ENCODE measurements at places on chromosomes 2 and 18.

DNA sequence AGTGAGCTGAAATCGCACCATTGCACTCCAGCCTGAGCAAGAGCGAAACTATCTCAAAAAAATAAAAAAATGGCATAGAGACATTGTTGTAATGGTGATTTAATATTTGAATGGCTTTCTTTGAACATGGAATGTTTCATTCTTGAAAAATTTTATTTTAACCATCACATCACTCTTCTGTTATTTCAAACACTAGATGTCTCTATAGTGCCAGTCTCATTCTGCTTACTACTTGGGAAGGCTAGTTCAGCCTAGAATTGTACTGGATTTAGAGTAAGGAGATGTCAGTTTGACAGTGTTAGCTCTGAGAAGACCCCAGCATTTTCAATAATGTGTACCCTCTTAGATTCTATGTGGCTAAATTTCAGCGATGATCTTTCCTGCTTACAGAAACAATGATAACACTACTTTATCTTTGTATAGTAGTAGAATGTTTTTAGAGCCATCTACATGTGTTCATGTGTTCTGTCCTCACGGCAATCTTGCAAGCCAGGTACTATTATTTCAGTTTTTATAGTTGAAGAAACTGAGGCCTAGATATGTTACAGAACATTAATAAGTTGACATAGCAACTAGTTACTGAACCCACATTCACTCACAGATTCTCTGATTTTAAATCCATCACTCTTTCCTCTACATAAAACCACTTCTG lies 142.9 kb upstream of the ZSWIM2 start:
- DNase-seq = no peak

DNA sequence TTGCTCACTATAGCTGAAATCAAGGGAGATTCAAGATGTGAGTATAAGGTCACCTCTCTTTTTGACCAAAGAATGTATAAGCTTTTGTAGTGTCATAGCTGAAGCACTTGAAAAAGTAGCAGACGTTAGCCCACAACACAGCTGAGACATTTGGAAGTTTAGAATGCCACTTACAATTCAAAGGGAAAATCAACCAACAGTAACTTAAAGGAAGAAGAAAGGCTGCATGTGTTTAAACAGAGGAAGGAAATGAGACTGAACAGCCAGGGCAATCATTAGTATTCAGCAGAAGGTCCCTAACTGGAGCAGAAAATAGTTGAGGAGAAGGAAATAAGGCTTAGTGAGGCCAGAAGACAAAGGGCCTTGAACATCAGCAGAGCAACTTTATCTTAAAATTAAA lies 23.5 kb upstream of the SCG2 start:
- DNase-seq = no peak

- no peak for DNase-seq
These were observed 85.5 kb downstream of the PMAIP1 start for GRCh38 chr18:59985289-59985688.

- no peak for DNase-seq
These were observed 220.4 kb downstream of the ZNF516 start for GRCh38 chr18:76274468-76275289.

DNA sequence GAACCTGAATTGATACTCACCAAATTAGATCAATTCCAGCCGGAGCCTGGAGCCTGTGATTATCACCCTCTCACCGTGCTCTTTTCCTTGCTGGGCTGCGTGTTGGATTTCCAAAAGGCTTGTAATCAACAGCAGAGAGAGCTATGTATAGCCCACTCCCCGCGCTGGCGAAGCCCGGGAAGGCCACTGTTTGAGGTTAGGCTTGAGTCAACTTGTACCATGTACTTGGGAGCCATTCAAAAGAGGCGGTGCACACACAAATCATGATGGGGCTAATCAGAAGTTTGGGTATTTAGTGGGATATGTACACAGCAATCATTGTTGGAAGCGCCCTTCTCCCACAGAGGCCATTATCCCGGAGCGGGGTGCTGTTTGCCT lies 151.6 kb downstream of the GLI2 start:
- DNase-seq = no peak

- DNase-seq = no peak
These were observed 680.8 kb downstream of the NYAP2 start for GRCh38 chr2:226080334-226080733.

GRCh38 chr2:78967294-78967693 lies 58.2 kb upstream of the REG3G start:
- DNase-seq = no peak

DNA sequence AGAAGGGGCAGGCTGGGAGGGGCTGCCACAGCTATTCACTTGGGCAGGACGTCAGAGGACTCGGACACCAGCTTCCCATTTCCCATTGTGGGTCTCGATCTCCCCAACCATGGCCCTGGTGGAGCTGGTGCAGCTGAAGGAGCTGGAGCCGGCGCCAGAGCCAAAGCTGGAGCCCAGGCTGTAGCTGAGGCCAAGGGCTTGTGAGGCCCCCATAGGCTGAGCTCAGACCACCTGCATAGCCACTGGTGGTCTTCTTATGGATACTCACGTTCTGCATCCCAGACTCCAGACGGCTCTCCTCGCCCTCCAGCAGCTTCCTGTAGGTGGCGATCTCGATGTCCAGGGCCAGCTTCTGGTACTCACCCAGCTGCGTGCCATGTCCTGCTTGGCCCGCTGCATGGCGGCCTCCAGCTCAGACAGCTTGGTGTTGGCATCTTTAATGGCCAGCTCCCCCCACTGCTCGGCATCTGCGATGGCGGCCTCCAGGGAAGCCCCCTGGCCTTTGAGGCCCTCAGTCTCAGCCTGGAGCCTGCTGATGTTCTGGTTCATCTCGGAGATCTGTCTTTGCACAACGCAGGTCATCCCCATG lies 6.0 kb upstream of the CDK5R2 start:
- DNase-seq = no peak

GRCh38 chr2:121635371-121635770 lies 13.9 kb downstream of the CLASP1 start:
- no peak for DNase-seq

GRCh38 chr2:184847331-184847730 lies 249.0 kb downstream of the ZNF804A start:
- no peak for DNase-seq

DNA sequence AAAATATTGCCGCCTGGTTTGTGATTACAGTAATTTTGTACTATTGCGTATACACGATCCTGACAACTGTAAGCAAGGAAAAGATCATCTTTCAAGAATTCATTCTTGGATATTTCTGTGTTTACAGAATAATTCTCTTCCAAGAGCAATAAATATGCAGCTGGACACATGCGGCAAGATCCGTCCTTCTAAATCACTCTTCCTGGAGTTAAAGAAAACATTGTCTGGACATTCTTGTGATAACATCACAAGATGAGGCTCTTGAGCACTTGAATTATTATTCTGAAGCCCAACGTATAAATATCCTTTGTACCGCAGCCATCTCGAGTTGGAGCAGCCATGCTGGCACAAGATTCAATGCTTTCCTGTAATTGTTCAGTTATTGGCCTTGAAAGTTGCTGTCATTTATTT lies 9.9 kb downstream of the FHL2 start:
- no peak for DNase-seq

DNA sequence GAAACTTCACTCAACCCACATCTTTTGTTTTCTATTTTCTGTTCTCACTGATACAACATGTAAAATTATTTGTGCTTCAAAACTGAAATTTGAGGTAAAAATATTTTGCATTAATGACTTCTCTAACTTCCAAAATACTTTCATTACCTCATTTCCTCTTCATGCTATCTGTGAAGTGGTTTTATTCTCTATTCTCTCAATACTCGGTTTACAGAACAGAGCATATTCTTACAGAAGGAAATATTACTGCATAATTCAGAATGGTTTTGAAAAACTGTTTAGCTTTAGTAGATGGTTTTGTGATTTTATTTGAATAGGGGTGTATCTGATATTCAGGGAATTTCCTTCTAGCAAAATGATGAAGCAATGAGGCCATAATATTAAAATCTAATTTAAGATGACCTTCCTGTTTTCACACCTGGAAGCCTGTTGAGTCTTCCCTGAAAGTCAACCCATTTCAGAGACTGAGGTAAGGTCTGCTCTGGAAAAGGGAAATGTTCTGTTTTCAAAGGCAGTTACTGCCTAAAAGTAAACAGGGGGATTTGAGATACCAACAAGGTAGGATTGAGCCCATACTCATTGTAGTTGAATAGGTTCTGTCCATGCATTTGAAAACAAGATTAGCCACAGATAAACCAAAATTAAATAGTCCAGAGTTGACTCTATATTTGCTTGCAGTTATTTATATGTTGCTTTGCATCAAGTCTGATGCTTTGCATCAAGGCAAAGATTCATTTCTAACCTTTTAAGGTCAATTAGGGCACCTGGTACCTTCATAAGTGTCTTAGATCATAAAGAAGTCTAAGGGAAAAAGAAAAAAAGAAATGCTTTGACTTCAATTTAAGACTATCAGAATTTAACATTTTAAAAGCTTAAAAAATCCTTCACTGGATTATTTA lies 50.8 kb upstream of the PEX13 start:
- DNase-seq = no peak

GRCh38 chr2:72001937-72002690 lies 145.5 kb downstream of the CYP26B1 start:
- DNase-seq = no peak

DNA sequence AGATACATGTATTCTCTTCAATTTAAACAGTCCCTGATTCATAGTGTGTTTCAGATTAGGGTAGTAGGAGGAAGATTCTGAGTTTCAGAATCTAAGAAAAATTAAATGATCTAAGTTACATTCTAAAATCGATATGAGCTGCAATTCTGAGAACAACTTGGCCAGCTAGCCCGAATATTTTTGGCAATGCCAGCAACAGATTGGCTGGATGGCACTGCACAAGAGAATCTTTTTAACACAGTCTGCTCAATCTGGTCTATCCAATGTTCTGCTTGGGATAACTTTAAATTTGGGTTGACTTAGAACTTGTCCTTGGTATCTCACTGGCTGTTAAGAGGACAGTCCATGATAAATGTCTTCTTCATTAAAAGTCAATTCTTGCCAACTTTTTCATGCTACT lies 853.9 kb downstream of the NRXN1 start:
- no peak for DNase-seq

DNA sequence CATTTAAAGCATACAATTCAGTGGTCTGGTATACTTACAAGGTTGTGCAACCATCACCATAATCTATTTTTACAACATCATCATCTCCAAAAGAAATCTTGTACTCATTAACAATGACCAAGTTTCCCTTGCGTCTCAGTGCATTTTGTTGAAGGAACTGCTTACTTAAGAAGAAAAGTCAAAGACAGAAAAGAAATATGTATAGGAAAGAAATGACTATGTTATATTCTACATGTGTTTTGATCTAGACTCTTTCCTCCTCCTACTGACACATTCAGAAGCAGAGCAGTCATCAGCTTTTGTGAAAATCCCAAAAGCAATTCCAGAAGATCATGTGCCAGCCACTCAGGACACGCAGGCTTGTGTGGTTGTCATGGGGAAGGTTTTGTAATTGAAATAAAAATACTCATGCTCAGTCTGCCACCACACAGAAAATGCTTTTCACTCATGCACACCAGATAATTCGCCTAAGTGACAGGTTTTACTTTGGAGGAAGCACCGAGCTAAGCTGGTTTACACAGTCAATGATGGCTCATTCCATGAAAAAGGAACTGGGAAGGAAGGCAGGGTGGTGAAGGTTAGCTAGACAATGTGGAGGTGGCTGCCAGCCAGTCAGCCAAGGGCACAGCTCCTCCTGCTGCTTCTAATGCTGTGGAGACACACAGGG lies 158.5 kb upstream of the REV1 start:
- no peak for DNase-seq

DNA sequence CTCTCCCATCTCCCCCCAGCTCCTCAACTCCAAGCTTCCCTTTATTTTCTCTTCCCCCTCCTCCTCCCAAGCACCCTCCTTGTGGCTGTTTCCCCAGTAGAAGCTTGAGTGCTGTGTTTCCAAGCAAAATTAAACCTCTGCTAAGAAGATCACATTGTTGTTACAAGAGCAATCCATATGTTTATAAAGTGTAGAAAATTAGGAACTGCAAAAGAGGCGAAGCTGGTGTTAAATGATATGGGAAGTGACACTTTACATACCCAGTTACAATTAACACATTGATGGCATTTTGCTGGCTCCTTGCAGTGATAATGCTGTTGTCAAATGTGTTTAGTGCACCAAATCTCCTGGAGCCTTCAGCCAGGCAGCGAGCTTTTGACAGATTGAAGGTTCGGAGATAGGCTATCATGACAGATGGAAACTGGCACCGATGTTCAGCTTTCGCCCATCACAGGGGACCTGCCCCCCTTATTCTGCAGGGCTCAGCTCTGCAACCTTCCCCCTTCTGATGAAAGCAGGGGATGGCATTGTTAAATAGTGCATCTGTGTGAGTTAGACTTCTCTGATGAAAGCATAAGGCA lies 259.8 kb upstream of the ATP5MC3 start:
- no peak for DNase-seq

DNA sequence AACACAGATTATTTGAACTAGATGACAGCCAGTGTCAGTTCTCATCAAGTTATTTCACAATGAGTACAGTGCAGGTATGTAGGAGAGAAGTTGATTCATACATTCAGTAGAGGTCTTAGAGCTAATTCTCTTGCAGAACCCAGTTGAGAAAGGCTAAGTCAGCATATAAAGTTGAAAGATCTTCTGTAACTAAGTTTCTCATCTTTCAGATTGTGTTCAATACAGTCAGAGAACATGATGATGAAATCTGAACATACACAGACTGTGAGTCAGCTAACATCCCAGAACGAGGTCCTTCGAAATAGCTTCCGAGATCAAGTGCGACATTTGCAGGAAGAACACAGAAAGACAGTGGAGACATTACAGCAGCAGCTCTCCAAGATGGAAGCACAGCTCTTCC lies 41.9 kb upstream of the LIMS1 start:
- DNase-seq = no peak

DNA sequence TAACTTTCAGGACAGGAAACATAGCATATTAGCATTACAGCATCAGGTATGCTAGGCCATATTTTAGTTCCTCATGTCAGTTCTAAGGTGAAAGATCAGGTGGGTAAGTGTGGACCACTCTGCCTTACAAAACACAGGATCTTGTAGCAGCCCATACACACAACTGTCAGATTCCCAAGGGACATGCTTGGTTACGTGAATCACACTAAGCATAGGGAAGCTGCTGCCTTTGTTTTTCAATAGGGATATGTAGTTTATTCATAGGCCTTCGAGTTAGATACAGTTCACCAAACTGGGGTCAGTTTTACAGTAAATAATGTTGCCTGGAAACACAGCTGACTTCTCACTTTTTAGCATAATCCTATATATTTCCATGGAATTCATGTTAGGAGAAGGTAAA lies 116.1 kb upstream of the OTX1 start:
- no peak for DNase-seq

GRCh38 chr18:13366962-13367892 lies 148.7 kb downstream of the LDLRAD4 start:
- DNase-seq = no peak

- no peak for DNase-seq
These were observed 1245.1 kb upstream of the LRRTM1 start for GRCh38 chr2:81549646-81550045.

GRCh38 chr2:75353131-75353530 lies 153.8 kb upstream of the TACR1 start:
- DNase-seq = no peak

GRCh38 chr2:74321737-74322136 lies 21.5 kb downstream of the SLC4A5 start:
- DNase-seq = no peak

GRCh38 chr2:26569216-26570082 lies 71.7 kb downstream of the CIB4 start:
- DNase-seq = no peak

- DNase-seq = no peak
These were observed 152.3 kb upstream of the TWIST2 start for GRCh38 chr2:238695538-238695937.
